ENCODE measurements at places on chromosomes 5 and 9. TPM values are rescaled to one million over a fixed set of nuclear protein-coding genes. Genes with fewer than 3 reads are reported as not detected.
A peak's percentile ranks its signal among the peaks of the same experiment; 100 is the strongest.

DNA sequence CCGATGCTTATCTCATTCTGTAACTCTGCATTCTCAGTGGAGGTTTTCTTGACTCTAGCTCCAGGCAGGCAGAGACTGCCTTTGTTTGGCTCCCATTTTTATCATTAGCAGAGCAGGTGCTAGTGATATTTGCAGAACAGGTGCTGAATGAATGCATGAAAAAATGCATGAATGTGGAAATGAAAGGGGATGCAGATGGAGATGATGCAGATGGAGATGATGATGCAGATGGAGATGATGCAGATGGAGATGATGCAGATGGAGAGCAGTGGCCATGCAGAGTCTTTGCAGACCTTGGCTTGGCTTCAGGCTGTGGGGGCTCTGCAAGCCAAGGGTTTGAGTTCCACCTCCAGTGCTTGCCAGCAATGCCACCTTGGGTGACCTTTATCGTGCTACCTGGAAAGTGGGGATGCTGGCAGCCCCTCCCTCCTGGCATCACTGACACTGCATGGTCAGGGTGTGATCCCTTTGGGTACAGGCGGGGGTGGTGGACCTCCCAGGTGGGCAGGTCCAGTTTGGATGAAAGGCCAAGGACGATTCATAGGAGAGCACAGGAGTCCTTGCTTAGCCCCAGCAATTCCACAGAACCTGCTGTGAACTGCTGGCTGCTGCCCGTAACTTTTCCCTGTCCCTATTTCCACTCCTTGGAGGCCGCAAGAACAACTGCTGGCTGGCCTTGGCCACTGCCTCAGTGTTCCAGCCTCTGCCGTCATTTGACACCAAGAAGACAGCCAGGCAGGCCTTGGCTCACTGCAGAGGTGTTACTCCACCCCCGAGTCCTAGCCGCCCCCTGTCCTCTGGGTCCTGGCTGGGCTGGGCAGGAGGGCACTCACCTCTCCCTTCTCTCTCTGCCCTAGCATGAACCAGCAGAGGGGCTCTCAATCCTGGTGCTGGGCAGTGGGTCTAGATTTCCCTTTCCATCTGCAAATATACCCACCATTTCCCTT is 33.0 kb downstream of the ERGIC1 start:
- DNase-seq, result no peak

- peak; percentile 13 for DNase-seq
These were observed 35.2 kb downstream of the DDX4 start for GRCh38 chr5:55773057-55773456.

- no peak for DNase-seq
These were observed 32.8 kb upstream of the MCTP1 start for GRCh38 chr5:95317687-95318086.

GRCh38 chr9:37987467-37987981 is 81.5 kb downstream of the SHB start:
- DNase-seq, result no peak

- DNase-seq, result peak; percentile 28
These were observed 3.3 kb downstream of the ASTN2 start for GRCh38 chr9:117411547-117411946.

GRCh38 chr5:76733049-76733417 is 17.1 kb downstream of the F2R start:
- no peak for DNase-seq

DNA sequence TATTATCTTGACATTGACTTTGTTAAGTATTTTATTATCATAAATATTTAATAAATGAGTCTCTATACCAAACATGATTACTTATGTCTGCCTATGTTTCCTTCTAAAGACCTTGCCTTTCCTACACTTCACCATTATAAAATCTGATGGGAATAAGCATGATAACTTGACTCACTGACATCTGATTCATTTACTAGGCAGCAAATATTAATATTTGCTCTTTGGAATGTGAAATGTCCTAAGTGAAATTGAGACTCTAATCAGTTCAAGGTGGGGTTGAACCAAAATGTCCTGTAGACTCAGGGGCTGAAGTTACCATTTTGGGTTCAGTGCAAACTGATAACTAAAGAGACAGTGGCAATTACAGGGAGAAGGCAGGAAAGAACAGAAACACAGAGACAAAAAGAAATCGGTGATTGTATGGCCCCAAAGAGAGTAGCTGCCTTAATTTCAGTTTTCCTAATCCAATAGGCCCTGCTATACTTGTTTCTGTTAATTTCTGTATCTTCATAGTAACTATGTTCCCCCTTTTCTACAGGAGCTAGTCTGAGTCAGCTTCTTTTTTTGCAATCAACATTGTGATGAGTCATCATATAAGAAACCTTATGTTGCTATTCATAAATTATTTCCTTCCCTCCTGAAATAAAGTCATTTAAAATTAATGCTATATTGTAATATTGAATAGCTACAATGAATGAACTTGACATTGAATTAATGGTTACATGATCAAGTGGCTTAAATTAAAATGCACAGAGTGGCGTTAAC is 296.8 kb downstream of the PDE4D start:
- DNase-seq, result no peak

GRCh38 chr9:125851979-125852378 is 104.8 kb downstream of the PBX3 start:
- no peak for DNase-seq

GRCh38 chr9:76116913-76117312 is 226.4 kb downstream of the PCSK5 start:
- no peak for DNase-seq

DNA sequence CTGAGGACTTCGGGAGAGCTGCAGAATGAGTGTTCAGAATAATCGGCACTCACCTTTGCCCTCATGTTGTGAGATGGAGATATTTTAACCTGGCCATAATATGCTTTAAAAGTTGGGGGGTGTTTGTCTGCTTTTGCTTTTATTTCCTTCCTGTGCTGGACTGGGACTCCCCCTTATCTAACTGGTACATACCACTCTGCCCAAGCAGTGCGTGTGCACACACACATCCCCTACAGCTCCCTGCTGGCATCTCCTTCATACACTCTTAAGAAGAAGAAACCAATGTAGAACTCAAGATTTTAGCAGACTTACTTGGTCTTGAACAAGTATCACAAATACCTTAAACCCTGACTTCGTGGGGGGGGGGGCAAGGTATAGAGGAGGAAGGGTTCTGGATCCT is 146.2 kb upstream of the DMRT1 start:
- DNase-seq, result no peak

- no peak for DNase-seq
These were observed 87.8 kb upstream of the PHYKPL start for GRCh38 chr5:178320281-178320855.

- no peak for DNase-seq
These were observed 251.3 kb upstream of the DAP start for GRCh38 chr5:11012295-11012694.

DNA sequence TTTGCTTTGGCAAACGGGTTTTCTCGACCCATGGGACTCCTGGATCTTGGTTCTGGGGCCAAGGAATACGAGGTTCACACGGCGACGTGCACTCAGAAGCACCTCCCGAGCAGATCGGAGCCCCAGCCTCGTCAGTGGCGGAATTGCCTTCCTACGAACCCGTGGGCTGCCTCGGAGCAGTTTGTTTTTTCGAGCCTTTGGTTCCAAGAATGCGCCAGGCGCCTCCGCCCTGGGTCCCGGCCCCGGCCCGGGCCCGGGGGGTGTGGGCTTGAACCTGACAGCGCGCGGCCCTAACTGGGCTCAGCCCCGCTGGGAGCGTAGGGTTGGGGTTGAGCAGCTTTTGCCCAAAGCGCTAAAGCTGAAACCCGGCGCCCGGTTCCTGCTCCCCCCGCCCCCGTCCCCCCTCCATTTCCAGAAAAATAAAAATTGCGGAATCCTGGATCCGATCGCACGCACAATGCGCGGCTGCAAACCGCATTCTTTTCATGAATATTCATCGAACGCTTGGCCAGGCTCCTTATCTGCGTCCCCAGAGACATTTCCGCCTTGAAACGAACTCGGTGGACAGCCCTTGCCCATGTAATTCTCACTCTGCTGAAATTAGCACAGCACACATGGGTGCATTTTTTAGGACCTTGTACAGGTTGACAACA is 1.0 kb downstream of the BASP1 start:
- DNase-seq, result no peak

GRCh38 chr5:137572042-137572695 is 73.0 kb upstream of the SPOCK1 start:
- no peak for DNase-seq

DNA sequence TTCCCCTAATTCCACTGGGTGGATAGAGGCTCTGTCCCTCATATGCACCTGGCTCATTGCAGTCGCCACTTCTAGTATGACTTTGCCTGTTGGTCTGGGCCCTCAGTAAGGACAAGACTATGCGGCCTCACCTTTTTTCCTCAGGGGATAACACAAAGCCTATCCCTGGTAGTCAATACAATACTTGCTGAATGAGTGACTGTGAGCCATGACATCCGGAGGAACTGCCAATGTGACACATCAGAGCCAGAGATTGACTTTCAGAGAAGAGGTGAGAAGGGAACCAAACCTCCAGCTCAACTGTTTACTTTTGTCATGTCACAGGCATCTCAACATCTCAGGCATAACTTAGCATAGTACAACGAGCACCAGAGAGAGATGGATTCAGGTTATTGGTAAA is 371.3 kb downstream of the DMRT2 start:
- DNase-seq, result no peak

GRCh38 chr5:95761771-95762651 is 30.9 kb downstream of the RHOBTB3 start:
- peak; percentile 39 for DNase-seq

- no peak for DNase-seq
These were observed 13.4 kb upstream of the CPLX2 start for GRCh38 chr5:175857986-175858385.

- no peak for DNase-seq
These were observed 71.3 kb downstream of the PPARGC1B start for GRCh38 chr5:149801307-149801990.

DNA sequence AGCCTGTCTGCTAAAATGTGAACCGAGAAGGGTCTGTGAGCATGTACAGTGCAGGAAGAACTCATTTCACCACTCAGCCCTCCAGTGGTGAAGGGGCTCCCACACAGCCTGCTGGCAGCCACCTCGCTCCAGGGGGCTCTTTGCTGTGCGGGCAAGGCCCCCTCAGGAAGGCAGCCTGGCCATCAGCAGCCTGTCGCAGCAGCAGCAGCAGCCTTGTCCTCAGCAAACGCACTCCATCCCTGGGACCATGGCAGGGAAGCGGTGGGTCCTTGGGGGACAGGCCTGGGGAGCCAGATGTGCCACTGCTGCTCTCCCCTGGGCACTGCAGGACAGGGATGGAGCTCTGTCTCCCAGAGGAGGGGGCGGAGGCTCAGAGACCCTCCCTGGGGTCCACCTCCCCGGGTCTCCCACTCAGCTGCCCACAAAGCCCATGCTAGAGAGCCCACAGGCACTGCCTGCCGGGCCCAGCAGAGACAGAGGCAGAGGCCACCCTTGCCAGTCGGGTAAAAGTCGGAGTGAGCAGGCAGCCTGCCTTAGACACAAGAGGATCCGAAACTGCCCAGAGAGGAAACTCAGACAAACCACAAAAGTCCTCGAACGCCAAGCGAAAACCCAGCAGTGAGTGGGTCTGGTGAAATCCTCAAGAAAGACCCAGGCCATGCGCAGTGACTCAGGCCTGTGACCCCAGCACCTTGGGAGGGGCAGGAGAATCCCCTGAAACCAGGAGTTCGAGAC is 8.0 kb downstream of the BRD3 start:
- DNase-seq, result no peak

- DNase-seq, result no peak
These were observed 15.6 kb downstream of the IRF1 start for GRCh38 chr5:132474881-132475496.

GRCh38 chr9:72935595-72935994 is 17.3 kb downstream of the ALDH1A1 start:
- no peak for DNase-seq

- no peak for DNase-seq
These were observed 186.7 kb downstream of the PARP8 start for GRCh38 chr5:50853151-50853550.

GRCh38 chr5:74540622-74541021 is 99.9 kb downstream of the ENC1 start:
- no peak for DNase-seq

GRCh38 chr9:101264727-101265126 is 120.1 kb downstream of the BAAT start:
- DNase-seq, result no peak

DNA sequence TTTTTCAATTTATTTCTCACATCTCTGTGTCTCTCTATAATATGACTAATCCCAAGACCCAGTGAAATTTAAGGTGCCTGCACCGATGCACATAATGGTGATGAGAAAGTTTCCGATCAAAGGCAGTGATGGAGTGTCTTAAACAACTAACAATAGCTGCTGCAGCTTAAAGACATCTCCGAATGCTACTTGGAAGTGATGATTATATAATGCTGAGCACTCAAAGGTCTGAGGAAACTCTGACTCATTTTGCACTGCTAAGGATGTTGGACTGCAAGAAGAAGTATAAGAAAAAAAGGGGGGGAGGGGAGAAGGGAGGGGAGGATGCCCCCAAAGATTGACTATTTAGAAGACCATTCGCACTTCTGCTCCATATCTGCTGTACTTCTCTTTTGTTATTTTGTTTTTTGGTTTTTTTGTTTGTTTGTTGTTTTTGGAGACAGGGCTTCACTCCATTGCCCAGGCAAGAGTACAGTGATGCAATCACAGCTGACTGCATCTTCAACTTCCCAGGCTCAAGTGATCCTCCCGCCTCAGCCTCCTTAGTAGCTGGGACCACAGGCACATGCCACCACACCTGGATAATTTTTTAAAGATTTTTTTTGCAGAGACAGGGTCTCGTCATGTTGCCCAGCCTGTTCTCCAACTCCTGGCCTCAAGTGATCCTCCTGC is 192.2 kb downstream of the HSD17B3 start:
- DNase-seq, result no peak

DNA sequence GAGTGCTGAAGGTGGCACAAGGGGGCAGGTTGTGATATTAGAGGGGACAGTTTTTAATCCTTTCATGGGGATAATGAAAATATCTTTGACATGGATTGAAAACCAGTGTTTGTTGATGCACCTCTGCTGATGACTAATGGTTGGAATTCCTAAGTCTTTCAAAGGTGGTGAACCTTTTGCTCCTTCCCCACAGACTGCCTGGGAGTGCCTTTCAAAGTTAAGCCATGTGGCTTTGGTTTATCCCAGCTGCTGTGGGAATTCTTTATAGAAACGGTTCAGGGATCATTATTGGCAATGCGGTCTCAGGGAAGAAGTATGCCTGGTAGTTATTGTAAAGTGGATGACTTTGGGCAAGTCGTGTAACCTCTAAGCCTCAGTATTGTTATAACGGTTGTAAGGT is 45.7 kb downstream of the PIP5K1B start:
- DNase-seq, result no peak

Gene EIF4EBP3
- total RNA-seq, result not detected

Gene FOXD4L4
- total RNA-seq, result not detected

Gene ZNF879
- total RNA-seq, result 0.87 TPM

Gene ARID3C
- total RNA-seq, result not detected

Gene STC2
- 25.5 TPM for total RNA-seq

Gene FUBP3
- total RNA-seq, result 28.4 TPM

Gene PCDHGA1
- total RNA-seq, result not detected

Gene STPG3
- total RNA-seq, result not detected

Gene ARL14EPL
- not detected for total RNA-seq

Gene ENC1
- 27.2 TPM for total RNA-seq

Gene TYRP1
- not detected for total RNA-seq

Gene TMC1
- not detected for total RNA-seq

Gene PAX5
- total RNA-seq, result not detected

Gene AK8
- total RNA-seq, result 0.58 TPM

Gene KCNV2
- not detected for total RNA-seq

Gene COL23A1
- total RNA-seq, result 1.2 TPM

Measured in Caki2 (cell line).